ENCODE measurements at places on chromosomes 6 and 20.

DNA sequence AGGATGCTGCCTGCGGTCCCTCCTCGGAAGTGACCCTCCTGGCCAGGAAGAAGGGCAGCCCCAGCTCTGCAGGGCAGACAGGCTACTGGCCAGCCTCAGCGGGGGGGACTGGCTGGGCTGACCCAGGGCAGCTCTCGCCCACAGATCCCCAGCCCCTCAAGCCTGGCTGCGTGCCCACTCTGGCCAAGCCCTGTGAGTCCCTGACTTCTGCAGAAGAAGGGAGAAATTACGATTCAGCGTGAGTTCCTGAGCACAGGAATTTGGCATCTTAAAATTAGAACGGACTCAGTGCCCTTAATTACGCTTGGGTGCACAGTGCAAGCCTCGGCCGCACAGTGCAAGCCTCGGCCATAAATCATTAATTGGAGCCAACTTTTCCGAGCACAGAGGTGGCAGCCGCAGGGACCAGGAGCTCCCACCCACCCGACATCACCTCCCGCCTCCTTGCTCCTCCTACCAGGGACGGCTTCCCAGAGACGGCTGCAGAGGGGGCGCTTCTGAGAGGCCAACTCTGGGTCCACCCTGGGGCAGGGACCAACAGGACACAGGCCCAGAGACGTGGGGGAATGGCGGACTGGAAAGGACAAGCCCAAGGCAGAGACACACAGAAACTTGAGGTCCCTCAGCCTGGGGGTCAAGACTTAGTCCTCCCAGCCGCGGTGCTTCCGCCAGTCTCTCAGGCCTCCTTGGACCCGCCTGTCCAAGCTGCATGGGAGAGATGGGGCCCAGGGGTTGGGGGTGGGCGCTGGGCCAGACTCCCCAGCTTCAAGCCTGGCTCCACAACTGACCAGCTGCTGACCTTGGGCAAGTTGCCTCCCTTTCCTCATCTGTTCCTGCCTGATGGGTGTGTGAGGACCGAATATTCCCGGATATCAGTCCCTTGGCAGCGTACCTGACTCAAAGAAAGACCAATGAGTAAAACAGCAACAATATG, 165.4 kb downstream of the TAF4 start:
- DNase-seq, result no peak

GRCh38 chr6:104326173-104327001, 533.3 kb downstream of the HACE1 start:
- no peak for DNase-seq

DNA sequence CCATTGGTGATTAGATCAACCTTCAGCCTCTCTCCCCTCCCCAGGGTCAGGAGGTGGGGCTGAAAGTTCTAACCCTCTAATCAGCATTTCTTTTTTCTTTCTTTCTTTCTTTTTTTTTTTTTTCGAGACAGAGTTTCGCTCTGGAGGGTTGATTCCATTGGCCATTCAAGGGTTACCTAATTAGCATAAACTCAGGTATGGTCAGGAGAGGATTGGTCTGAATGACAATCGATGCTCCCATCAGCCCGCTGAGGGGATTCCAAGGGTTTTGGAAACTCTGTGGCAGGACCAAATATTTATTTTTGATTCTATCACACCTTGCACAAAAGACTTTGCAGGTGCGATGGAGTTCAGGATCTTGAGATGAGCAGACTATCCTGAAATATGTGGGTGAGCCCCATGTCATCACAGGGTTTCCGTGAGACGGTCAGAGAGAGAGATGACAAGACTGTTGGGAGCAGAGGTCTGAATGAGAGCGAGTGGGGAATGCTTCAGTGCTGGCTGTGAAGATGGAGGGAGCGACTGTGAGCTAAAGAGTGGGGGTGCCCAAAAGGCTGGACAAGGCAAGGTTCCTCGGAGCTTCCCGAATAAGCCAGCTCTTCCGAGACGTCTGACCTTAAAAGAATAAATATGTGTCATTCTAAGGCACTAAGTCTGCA, 107.1 kb downstream of the BMP7 start:
- no peak for DNase-seq

DNA sequence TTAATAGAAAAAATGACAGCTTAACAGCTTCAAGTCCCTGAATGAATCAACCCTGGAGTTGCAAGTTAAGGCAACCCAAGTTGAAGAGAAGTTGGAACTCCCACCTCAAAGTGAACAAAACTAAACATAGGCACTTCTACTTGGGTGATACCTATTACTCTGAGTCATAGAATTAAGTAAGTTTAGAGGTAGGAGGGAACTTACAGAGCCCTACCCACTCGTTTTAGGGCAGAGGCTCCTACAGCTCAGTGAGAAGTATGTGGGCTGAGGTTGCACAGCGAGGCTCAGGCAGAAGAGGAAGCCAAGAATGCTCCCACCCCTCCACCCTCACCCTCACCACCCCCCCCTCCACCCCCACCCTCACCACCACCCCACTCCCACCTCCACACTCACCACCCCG, 42.2 kb downstream of the NFATC2 start:
- peak; percentile 48 for DNase-seq

DNA sequence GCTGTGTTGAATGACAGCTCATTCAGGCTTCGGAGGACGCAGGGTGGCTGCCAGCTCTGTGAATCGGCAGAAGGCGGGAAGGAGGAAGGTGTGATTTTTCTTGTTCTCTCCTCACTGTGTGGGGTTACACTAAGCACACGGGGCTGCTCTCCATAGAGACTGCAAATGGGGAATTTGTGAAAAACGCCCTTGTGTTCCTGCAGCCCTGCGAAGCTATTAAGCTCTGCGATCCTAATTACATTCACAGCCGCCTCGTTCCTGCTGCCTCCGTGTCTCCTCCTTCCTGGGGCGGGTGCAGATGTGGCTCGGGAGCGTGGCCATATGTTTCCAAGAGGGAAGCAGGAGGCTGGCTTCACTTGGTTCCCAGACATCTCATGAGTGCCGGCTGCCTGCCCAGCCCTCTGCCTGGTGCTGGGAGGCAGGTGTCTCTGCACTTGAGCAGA, 124.0 kb downstream of the TOX2 start:
- no peak for DNase-seq

DNA sequence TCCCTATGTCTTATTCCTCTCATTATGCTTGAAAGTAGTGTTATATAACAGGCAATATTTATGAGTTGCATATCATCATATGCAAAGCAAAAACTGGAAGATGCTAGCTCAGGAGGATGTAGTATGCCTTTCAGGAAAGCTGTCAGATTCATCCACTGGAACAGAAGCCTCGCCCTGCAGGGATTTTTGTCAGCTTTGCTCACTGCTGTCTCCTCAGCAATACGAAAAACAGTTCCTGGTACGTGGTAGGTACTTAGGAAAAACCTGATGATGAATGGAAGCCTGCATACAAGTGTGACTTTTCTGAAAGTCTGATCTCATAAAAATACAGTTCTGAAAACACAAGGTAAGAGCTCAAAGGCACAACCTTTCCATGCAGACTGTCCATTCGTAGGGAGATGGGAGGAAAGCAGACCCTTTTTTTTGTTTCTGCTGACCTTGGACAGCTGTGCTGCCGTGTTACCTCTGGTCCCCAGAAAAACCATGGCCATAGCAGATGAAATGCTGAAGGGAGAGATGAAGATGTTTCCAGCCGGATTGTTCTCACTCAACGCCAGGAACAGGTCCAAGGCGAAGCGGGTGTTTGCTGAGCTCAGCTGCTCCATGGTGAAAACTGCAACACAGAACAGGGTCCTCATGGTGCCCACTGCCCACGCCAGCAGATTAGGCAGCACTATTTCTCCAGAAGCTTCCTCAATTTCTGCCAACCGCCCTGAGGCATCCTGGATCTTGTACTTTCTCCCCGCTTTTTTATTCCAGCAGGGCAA, 1.5 kb downstream of the SERPINB1 start:
- DNase-seq, result no peak

DNA sequence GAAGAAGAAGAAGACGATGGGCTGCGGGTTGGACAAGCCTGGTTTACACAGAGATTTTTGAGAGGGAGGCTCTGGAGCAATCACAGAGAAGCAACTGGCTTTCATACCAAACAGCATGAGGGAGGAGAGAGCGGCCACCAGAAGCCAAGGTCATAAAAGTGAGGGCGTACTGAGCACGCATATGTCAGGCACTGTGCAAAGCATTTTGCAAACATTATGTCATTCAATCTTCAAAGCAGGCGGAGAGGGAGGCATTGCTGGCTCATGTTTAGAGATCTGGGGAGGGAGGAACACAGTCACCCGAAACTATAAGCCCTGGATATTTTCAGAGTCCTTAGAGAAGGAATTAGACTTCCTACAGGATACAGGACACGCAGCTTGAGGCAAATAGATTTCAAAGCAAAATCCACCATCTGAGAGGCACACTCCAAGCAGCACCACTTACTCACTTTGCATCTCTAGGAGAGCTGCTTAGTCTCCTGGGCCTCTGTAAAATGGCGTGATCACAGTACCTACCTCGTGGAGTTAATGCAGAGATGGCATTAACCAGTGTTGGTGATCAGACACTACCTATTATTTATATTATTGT, 24.6 kb downstream of the RAMACL start:
- DNase-seq, result no peak

- DNase-seq, result no peak
Observed at GRCh38 chr20:31673943-31674463, 36.3 kb downstream of the COX4I2 start.

GRCh38 chr6:7175462-7175861, 67.7 kb downstream of the RREB1 start:
- DNase-seq, result no peak

DNA sequence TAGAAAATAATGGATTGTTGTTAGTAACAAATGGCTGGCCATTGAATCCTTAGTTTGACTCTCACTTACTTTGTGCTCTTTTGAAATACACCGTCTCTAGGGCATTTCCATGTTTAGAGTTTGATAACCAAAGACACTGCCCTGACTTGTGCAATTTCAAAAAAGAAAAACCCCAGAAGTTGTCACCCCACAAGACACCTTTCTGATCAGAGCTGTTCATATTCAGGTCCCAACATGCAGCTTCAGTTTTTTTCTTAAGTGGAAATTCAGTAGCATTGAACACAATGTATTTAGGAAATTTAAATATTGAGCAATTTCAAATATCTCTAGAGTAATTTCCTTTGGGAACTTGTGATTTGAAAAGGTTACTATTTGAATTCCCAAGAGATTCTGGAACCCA, 19.4 kb downstream of the CRYBG1 start:
- no peak for DNase-seq

DNA sequence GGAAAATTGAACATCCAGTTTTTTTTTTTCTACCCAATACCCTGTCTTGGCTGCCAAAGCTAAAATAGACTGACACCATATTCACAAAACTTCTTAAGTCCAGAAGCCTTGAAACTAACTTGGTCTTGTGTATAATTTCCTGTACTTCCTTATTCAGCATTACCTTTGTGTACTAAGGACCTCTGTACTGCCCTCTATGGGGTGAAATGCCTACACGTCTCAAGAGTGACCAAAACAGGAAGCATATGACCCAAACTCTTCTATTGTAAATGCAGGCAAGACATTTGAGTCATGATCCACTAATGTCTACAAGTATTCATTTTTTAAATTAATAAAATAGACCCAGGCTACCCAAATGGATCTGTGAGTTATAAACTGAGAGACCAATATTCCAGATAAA, 50.4 kb downstream of the HMGCLL1 start:
- no peak for DNase-seq

DNA sequence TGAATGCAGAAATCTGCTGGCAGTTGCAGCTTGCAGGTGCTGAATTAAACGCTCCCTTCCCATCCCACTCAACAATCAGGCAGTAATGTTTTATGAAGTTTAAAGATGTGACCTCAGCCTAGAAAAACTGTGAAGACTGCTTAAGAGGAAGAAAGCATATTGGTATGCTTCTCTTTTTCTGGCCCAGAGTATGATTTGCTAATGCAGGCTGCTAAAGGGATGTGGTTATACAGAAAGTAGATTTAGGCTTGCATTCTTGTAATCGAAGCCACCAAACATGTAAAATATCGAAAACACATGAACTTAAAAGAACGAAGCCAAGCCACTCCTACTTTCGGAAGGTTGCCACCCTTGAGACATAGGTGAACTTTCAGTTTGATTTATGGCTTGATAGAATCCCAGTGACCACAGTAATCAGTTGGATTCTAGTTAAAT, 40.7 kb downstream of the MAP3K5 start:
- DNase-seq, result no peak

GRCh38 chr20:12315652-12316051, 398.0 kb downstream of the BTBD3 start:
- DNase-seq, result no peak

- DNase-seq, result no peak
Observed at GRCh38 chr6:40302856-40303454, 284.2 kb downstream of the LRFN2 start.

DNA sequence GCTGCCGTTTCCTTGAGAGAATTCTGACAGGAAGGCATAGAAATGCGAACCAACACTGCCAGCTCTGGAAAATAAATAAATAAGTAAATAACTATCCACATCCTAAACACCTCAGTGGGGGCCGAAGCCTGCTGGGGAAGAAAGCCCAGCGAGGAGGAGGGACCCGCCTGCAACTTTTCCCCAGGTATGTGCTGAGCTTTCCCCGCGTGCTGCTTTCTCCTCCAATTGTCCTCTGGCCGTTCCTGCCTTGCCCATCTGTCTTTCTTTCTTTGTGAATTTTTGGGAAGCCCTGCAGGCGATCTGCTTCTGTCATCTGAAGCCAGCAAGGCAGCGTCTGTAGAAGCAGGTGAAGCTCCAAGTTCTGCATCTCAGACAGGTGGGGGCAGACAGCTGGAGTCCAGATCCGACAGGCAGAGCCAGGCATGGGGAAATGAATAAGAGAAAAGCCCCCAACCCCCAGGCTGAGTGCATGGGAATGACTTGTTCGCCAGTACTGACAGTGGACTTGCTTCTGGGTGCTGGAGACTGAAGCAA, 49.2 kb upstream of the IL17A start:
- DNase-seq, result no peak

DNA sequence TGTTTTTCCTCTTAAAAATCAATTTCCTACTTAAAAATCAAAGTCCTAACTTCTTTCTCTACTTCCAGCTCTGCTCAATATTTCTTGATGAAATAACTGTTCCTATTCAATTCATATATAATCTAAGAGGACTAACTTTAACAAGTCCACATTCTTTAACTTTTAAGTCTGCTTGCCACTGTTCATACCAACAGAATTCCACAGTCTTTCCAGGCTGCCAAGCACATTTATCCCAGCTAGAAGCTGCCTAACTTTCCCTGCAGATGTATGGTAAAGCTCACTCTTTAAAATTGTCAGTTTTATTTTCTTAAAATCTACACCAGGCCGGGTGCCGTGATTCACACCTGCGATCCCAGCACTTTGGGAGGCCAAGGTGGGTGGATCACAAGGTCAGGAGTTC, 11.5 kb downstream of the CALHM6 start:
- DNase-seq, result no peak

DNA sequence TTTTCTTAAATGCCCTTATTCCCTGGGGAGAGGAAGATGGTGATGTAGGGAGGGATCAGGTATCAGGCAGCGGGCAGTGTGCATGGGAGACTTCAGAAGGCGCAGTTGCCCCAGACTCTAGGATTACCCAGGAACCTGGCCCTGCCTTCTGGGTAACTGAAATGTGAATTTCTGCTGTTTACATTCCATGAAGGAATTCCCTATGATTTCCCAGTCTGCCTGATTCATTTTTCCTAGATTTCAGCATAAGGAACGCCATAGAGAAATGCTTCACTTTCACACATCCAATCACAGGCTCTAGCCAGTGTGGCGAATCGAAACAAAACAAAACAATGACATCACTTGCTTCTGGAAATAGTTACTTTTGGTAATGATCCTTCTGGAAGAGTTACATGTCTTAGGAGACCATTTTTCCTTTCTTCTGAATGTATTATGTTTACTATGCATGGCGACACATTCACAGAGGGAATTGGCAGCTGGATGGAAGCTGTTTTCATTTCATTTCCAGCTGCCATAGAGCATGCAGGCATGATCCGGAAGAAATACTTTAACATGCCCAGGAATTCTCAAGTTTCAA, 33.3 kb downstream of the LRP11 start:
- no peak for DNase-seq

All from stimulated activated CD4-positive, alpha-beta T cell treated with anti-CD3 and anti-CD28 coated beads, Interleukin-2, amount 100 ng/mL, for 24 hours (primary cell).